ENCODE measurements at places on chromosomes 5 and 9. TPM values are rescaled to one million over a fixed set of nuclear protein-coding genes. Genes with fewer than 3 reads are reported as not detected.

DNA sequence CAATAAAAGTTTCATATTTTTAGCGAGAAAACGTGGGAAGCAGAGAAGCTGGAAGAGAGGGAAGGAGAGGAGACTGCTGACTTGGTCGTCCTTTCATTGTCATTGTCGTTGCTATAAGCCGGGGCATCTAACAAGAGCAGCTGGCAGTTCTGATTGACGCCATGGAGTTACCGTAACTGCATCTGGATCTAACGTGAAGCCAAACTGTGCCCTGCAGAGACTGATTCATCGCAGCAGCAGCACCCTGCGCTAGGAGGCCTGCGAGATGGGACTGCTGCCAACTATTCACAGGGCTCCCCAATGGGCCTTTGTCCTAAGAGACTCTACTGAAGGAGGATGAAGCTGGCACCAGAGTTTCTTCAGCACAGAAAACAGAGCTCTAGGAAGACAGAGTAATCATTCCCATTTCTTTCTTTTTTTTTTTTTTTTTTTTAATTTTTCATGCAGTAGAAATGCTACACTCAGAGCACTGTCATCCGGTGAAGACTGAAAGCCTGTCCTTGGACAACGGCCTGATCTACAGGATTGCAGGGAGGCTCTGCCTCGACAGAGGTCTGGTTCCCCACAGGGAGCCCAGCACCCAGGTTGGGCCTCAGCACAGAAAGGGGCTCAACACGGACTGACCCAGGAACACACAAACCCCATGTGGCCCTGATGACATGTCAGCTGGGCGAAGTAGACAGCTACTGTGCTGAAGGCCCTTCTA lies 47.8 kb downstream of the RETREG1 start:
- H3K27ac ChIP-seq, result peak overlapping the region; percentile 69
- H3K36me3 ChIP-seq, result peaks cover 5% of the 10 kb centered on the region
- DNase-seq, result peak; percentile 62
- no peak overlapping the region for H3K4me3 ChIP-seq

DNA sequence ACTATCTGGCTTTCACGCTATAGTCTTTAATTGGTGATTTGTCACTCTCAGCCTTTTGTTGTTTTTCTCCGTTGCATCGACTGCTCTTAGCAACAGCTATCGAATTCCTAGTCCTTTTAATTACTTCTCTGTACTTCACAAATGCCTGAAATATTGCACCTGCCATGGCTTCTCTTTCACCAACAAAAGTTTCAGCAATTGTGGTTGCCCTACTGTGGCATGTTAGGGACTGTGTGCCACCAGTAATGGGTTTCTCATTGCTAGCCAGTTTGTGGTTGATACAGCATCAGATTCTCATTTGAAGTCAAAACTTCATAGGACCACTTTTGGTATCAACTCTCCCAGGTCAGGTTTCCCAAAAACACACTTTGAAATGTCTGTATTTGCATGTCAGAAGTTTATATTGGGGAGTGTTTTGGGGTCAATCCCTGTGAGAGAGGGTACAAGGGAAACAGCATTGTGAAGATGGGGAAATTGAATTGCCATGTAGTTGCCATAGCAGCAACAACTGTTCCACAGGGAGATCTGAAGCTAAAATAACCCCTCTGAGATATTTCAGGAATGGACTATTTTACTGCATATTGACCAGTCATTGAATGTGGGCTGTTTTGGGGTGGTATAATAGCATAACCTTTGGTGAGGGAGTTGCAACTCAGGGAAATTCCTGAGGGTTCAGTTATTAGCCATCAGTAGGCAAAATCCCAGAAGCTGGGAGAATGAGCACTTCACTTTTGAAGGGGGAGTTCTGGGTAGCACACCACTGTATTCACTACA lies 99.2 kb downstream of the WDR70 start:
- H3K36me3 ChIP-seq, result peaks cover 34% of the 10 kb centered on the region
- DNase-seq, result no peak
- H3K4me1 ChIP-seq, result no peaks in the 10 kb centered on the region
- H3K27me3 ChIP-seq, result no peaks in the 10 kb centered on the region
- H3K4me3 ChIP-seq, result no peak overlapping the region

GRCh38 chr9:9615086-9615485 lies 997.7 kb downstream of the PTPRD start:
- no peaks in the 10 kb centered on the region for H3K4me1 ChIP-seq
- H3K27ac ChIP-seq, result no peak overlapping the region
- no peaks in the 10 kb centered on the region for H3K27me3 ChIP-seq
- H3K36me3 ChIP-seq, result no peaks in the 10 kb centered on the region
- no peak overlapping the region for H3K4me3 ChIP-seq
- no peak for DNase-seq

DNA sequence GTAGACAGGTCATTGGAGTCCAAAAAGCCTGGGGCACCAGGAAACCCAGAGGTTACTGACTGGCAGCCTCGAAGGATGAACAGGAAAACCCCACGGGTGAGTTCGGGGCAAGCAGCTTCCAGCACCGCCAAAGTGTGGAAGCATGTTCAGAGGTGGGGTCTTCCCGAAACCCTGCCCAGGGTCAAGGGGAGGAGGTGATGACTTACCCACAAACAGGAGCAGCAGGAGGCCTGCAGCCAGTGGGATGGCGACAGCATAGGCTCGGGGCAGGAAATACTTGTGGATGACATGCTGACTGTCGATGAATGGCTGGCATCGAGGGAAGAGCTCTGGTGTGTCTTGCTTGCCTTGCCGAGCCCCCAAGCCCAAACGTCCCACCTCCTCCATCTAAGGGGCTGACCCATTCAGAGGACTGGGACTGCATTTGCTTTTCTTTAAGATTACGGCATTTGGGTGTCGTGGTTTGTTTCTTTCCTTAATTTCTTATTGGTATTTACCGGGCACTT lies 1.3 kb downstream of the DPM2 start:
- H3K36me3 ChIP-seq, result no peaks in the 10 kb centered on the region
- no peaks in the 10 kb centered on the region for H3K27me3 ChIP-seq

FAM78A gene
- 29.6 TPM for total RNA-seq

PRRX2 gene
- not detected for total RNA-seq

NEUROG1 gene
- total RNA-seq, result not detected

All from heart left ventricle (tissue), 16 donors.